ENCODE measurements at places on chromosomes 6 and 20.

- no peak for DNase-seq
- no peaks in the 10 kb centered on the region for H3K36me3 ChIP-seq
- H3K4me1 ChIP-seq = peaks cover 2% of the 10 kb centered on the region
- no peak overlapping the region for H3K4me3 ChIP-seq
Observed at GRCh38 chr6:90941885-90942284, 355.0 kb upstream of the MAP3K7 start.

DNA sequence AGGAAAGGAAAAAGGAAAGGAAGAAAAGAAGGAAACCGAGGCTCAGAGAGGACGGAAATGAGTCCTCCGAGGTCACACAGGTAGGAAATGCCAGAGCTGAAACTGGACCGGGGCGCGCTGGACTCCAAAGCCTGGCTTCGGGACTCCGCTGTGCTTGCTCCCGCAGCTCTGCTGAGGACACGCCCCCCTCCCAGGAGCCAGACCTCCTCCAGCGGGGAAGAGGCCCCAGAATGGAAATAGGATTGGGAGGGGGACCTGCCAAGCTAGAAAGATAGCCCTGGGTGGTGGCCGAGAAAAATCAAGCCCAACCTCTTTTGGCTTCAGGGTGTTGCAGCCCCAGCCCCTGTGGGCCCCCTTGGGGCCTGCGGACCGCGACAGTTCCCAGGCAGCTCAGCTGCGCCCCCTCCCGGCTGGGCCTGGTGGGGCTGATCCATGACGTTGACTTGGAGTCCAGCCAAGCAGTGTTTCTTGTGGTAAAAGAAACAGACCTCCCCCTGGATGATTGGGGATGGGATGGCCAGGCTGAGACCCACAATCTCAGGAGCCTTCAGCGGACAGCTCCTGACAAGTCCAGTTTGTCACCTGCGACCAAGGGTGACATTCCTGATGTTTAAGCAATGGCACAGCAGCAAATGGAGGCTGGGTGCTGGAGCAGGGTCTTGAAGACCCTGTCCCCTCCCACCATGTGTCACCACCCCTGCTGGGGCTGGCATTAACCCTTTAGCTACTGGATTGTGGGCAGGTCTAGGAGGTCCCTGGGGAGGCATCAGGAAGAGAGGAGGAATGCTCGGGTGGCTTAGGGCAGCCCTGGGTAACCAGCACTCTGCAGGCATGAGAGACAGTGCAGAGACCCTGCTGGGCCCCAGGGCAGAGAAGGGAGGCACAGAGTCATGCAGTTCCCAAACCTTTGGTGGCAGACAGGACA is 55.4 kb downstream of the RIPOR3 start:
- H3K4me3 ChIP-seq = no peak overlapping the region
- no peaks in the 10 kb centered on the region for H3K36me3 ChIP-seq
- H3K27ac ChIP-seq = no peak overlapping the region
- DNase-seq = peak; percentile 88
- H3K4me1 ChIP-seq = no peaks in the 10 kb centered on the region

GRCh38 chr6:113447088-113447831 is 409.9 kb upstream of the MARCKS start:
- no peaks in the 10 kb centered on the region for H3K4me1 ChIP-seq
- H3K27me3 ChIP-seq = no peaks in the 10 kb centered on the region
- no peak for DNase-seq
- no peak overlapping the region for H3K4me3 ChIP-seq

GRCh38 chr6:3961581-3962215 is 112.5 kb downstream of the FAM50B start:
- no peak overlapping the region for H3K27ac ChIP-seq
- H3K36me3 ChIP-seq = no peaks in the 10 kb centered on the region
- no peak overlapping the region for H3K4me3 ChIP-seq
- no peaks in the 10 kb centered on the region for H3K27me3 ChIP-seq

GRCh38 chr6:18451756-18452155 is 64.6 kb downstream of the RNF144B start:
- no peak overlapping the region for H3K27ac ChIP-seq
- H3K36me3 ChIP-seq = peaks cover 9% of the 10 kb centered on the region
- H3K27me3 ChIP-seq = no peaks in the 10 kb centered on the region
- H3K4me3 ChIP-seq = no peak overlapping the region
- no peak for DNase-seq

- no peaks in the 10 kb centered on the region for H3K4me1 ChIP-seq
- no peak overlapping the region for H3K4me3 ChIP-seq
- no peak for DNase-seq
- H3K27me3 ChIP-seq = no peaks in the 10 kb centered on the region
- H3K27ac ChIP-seq = no peak overlapping the region
Observed at GRCh38 chr6:110625883-110626282, 149.5 kb upstream of the SLC22A16 start.

DNA sequence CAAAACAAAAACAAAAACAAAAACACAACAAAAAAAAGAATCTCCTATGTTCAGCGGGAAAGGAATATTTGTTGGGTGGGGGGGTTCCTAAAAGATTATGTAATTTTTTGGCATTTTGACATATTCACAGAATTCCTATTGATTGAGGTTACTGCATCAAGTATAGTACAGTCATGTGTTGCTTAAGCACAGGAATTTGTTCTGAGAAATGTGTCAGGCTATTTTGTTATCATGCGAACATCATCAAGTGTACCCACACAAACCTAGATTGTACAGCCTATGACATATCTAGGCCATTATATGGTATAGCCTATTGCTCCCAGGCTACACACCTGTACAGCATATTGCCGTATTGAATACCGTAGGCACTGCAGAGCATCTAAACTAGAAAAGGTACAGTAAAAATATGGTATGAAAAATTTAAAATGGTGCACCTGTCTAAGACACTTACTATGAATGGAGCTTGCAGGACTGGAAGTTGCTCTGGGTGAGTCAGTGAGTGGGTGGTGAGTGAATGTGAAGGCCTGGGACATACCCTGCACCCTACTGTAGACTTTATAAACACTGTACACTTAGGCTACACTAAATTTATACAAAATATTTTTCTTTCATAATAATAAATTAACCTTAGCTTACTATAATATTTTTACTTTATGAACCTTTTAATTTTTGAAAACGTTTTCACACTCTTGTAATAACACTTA is 110.6 kb downstream of the CDKAL1 start:
- no peaks in the 10 kb centered on the region for H3K4me1 ChIP-seq
- H3K4me3 ChIP-seq = no peak overlapping the region
- DNase-seq = no peak
- H3K27me3 ChIP-seq = no peaks in the 10 kb centered on the region
- H3K27ac ChIP-seq = no peak overlapping the region

DNA sequence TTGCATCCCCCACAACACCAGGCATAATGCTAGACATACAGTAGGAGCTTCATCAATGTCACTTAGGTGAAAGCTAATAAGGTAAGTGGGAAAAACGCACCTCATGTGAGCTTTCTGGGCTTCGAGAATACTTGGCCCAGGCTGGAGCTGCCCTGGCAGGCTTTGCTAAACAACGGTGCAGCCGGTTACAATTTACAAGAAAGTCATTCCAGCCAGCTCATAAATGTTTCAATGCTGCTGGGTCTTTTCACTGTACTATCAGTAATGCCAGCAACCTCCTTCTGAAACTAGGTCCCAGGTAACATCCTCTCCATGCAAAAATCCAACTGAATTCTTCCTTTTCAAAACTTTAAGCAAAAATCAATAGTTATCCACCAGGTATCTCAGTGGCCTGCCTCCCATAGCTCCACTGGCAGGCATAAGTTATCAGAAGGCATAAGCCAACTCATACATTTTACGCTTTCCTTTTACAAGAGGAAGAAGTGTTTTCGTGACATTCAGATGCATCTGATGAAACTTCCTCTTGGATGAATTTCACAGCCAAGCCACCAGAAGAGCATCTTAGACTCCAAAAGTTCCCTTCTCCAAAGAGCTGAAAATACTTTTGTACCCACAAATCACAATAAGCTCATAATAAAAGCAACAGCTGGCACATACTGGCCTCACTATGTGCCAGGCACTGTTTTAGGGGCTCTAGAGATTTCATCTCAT is 56.3 kb downstream of the RTN4IP1 start:
- peaks cover 23% of the 10 kb centered on the region for H3K36me3 ChIP-seq
- no peak for DNase-seq
- H3K27ac ChIP-seq = no peak overlapping the region

DNA sequence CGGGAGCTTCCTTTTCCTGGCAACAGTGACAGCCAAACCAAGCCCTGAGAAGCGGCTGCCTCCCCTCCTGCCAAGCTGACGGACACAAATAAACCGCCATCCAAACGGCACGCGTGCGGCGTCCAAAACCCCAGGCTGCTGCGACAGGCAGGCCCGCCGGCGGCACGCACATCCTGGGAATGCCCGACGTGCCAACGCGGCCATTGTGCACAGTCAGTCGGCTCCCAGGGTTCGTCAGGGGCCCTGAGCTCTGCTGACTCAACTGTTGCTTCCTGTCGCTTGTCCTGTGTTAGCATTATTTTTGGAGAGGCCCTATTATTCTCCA is 6.8 kb downstream of the JAG1 start:
- H3K4me1 ChIP-seq = peaks cover 45% of the 10 kb centered on the region
- no peaks in the 10 kb centered on the region for H3K27me3 ChIP-seq

GRCh38 chr6:166555086-166555485 is 31.4 kb downstream of the RAMACL start:
- H3K27me3 ChIP-seq = no peaks in the 10 kb centered on the region
- no peak for DNase-seq
- H3K36me3 ChIP-seq = no peaks in the 10 kb centered on the region
- peaks cover 64% of the 10 kb centered on the region for H3K4me1 ChIP-seq
- H3K27ac ChIP-seq = no peak overlapping the region

GRCh38 chr6:150639823-150640331 is 40.2 kb downstream of the PLEKHG1 start:
- H3K4me3 ChIP-seq = peak overlapping the region; percentile 52
- H3K27me3 ChIP-seq = no peaks in the 10 kb centered on the region
- H3K27ac ChIP-seq = peak overlapping the region; percentile 91
- peaks cover 99% of the 10 kb centered on the region for H3K4me1 ChIP-seq
- no peak for DNase-seq

DNA sequence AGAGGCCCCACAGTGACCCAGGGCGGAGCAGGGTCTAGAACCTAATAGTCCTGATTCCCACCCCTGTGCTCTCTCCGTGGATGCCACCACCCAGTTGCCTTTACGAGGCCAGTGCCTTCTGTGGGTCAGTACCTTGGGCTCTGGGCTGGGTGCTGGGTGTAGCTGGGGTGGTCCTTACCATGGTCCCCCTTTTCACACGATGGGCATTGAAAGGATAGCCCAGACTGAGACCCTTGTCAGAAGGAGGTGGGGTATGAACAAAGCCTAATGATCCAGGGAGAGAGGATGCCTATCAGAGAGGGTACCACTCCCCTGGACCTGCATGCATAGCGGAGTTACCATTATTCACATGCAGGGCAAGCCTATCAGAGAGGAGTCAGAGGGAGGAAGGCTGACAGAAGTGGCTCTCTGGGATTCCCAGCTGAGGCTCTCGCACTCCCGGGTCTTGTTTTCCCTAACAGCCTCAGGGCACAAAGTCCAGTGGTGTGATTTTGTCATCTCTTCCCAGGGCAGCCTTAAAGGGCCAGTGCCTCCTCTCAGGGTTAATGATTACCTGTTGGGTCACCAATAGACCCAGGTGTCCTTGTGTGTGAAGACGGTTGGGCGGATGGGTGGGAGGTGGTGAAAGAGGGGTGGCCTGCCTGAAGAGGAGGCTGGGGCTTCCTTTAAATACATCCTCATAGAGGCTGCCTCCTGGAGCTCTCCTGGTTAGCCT is 36.2 kb downstream of the VEGFA start:
- H3K4me1 ChIP-seq = peaks cover 16% of the 10 kb centered on the region
- no peak overlapping the region for H3K4me3 ChIP-seq
- no peak for DNase-seq
- no peaks in the 10 kb centered on the region for H3K27me3 ChIP-seq
- H3K36me3 ChIP-seq = no peaks in the 10 kb centered on the region
- H3K27ac ChIP-seq = no peak overlapping the region
